ENCODE measurements at places on chromosomes 1 and 21.

GRCh38 chr1:218785928-218786327, 387.8 kb upstream of the LYPLAL1 start:
- no peak for DNase-seq

DNA sequence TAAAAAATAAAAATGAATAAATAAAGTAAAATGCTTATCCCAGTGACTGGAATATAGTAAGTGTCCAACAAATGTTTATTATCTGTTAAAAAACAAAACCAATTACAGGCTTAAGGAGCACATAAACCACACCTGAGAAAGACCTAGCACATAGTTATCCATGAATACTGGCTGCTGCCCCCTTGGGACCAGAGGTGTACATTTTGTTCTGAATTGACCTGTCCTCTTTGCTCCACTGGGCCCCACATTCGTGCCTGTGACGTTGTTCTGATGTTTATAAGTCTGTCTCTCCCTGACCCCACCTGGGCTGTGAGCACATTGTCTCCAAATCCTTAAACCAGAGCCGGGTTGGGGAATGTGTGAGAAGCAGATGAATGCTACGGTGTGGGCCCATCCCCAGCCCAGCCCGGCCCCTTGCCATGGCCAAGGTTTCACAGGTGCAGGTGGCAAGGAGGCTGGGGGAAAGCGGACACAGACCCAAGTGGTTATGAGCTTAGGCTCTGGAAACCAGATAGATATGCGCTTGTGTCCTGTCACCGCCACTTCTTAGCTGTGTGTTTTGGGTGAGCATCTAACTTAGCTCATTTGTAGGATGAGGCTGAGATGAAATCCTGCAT, 29.1 kb downstream of the OPRD1 start:
- DNase-seq: no peak

GRCh38 chr1:10179406-10180091, 30.8 kb upstream of the KIF1B start:
- no peak for DNase-seq

GRCh38 chr1:44371206-44371605, 16.1 kb upstream of the ERI3 start:
- no peak for DNase-seq
